ENCODE measurements at places on chromosomes 6 and 20.

GRCh38 chr6:15628499-15629131, 34.2 kb downstream of the DTNBP1 start:
- DNase-seq: no peak

DNA sequence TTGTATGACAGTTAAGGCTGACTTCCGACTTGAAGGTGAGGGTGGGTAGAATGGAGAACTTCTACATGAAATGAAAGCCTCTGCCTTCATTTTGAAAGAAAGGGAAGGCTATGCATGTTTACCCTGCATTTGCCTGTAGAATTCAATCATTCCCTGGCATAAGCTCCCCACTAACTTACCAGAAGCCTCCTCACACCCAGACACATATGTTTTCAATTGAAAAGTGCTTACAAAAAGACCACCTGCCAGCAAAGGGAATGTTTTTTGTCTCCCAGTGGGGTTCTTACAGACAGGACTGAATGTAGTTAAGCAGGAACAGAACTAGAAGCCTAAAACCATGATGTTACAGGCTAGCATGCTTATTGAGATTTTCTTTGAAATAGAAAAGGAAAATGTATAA, 392.1 kb upstream of the HSF2 start:
- no peak for DNase-seq

DNA sequence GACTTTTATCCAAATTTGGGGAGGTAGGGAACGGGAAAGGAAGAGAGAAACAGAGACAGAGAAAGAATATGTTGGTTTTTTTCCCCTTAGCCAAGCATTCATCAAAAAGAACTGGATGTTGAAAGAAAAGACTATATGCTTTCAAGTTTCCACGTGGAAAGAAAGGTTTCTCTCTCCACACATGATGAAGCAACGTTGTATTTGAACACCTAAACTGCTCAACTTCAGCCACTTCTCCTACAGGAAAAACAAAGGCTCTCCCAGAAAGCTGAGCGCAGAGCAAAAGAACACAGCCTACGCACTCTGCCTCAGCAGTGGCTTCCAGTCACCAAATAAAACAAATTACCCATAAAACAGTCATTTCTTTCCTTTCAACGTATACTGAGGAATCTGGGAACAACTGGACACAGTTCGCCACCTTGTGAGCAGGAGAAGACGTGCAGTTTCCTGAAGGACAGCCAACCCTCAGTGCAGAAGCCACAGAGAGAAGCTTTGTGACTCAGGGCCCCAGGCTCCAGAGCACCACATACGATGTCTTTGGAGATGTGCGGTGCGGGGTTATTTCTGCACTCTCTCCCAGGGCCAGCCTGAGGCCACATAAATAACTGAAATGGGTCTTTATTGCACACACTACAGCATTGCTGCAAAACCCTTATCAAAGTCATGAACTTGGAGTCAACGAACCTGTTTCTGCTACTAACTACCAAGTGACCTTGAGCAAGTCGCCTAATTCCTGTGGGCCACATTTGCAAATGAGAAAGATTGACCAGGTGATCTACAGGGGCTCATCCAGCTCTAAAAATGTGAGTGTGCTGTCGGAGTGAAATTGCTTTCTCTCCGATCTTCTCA, 10.1 kb downstream of the IL17F start:
- peak; percentile 1 for DNase-seq

GRCh38 chr6:82511546-82511945, 147.9 kb downstream of the TPBG start:
- no peak for DNase-seq

DNA sequence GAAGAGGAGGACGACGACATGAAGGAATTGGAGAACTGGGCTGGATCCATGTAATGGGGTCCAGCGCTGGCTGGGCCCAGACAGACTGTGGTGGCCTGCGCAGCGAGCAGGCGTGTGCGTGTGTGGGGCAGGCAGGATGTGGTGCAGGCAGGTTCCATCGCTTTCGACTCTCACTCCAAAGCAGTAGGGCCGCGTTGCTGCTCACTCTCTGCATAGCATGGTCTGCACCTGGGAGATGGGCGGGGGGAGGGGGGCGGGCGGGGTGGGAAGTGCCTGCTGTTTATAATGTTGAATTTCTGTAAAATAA, 42.3 kb downstream of the CHMP4B start:
- no peak for DNase-seq

DNA sequence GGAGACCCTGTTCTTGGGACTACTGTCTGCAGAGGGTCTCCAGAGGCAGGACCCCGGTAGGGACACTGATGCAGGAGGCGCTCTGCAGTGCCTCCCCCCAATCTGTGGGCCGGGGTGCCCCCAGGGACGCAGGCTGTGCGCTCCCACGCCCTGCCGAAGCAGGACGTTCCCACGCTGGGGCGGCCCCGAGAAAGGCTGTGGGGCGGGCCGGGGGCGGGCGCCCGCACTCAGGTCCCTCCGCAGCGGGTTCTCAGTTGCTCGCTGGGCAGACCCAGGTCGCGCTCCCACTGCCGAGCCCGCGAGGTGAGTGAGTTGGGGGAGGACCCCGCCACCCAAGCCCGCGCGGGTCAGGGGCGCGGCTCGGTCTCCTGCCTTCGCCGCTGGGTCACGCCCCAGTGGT, at the start of gene COX4I2:
TSS of gene COX4I2 (plus strand) at position 253 of the 400 bp plus-strand sequence. CDS start 1,106 bp downstream, outside the sequence.
- DNase-seq: no peak

- no peak for DNase-seq
Measured at GRCh38 chr6:16591396-16592222, 169.7 kb downstream of the ATXN1 start.

DNA sequence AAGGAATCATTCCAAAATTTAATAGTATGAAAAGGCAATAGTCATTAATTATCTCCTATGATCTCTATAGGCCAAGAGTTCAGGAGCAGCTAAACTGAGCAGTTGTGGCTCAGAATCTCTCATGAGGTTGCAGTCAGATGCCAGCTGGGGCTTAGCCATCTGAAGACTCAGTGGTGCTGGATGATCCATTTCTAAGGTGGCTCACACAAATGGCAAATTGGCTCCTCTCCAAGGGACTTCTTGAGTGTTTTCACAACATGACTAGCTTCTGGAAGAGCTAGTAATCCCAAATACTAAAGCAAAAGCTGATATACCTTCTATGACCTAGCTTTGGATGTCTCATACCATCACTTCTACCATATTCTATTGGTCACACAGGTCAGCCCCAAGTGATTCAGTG, 104.2 kb downstream of the HAO1 start:
- no peak for DNase-seq

GRCh38 chr20:58472273-58473018, 42.8 kb downstream of the APCDD1L start:
- no peak for DNase-seq

GRCh38 chr6:73516514-73517489, 4.0 kb downstream of the EEF1A1 start:
- DNase-seq: no peak

GRCh38 chr6:147122823-147123222, 81.4 kb upstream of the STXBP5 start:
- no peak for DNase-seq

DNA sequence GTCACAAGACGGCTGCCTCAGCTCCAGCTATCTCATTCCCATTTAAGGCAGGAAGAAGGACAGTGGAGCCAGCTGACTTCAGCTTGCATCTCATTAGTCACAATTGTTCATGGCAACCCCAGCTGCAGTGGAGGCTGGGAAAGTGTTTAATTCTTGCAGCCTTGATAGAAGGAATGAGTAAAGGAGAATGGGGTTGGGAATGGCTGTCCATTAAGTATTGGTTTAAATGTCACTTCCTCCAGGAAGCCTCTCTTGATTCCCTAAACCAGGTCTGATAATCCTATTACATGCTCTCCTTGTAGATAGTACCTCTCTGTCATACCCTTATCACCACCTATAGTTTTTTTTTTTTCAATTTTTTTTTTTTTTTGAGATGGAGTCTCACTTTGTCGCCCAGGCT, 166.4 kb downstream of the TFAP2C start:
- no peak for DNase-seq

DNA sequence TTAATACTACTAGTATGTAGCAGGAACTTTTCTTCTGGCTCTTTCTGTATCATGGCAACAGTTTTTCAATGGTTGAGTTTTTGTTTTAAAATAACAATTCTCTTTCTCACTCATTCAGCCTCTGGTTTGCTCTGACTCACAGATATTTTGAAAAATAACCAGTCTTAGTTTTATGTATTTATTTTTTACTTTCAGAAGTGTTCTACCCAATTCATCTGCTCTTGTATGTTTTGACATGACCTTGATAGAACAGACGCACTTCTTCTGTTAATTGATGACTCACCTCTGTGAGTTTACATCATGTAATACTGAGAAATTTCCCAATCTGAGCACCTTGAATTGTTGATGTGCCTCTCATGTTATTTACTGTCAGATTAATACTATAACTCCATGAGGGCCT, 178.9 kb downstream of the SASH1 start:
- DNase-seq: no peak

GRCh38 chr20:61045876-61046585, 206.0 kb upstream of the CDH4 start:
- DNase-seq: no peak

DNA sequence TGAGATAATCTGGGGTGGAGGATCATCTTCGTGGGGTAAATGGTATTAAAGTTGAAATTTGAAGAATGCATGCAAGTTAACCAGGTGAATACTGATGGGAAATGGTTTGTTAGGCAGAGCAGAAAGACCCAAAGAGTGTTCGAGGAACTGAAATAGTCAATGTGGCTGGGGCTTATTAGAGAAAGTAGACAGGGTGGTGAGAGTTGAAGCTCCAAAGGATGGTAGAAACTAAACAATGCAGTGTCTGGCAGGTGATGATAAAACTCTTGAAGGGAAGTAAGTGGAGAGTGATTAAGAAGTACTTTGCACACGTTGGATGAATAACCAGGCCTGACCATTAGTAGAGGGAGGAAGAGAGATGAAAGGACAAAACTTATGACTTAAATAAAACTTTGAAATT, 39.8 kb upstream of the CENPW start:
- DNase-seq: no peak

DNA sequence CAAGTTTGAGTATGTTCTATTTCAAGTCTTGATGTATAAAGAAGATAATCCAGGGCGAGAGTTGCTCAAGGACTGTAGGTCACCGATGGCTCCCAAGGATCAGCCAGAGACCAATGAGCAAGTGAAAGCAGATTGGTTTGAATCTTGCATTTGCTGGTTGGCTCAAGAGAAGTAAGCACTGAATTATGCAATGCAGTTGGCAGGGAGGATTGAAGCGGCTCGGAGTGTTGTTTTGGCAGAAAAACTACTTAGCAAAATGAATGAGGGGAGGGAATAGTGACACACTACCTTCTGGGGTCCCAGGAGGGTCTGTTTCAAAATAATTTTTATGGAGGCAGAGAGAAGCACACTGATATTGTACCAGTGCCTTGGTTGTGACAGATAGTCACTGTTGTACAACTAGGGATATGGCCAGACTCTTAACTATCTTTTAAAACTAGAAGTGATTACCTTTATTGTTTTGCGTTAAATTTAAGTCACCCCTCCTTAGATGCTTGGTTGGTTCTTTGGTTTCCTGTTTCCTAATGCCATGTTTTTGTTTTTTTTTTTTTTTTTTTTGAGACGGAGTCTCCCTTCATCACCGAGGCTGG, 15.7 kb downstream of the SASH1 start:
- DNase-seq: no peak

DNA sequence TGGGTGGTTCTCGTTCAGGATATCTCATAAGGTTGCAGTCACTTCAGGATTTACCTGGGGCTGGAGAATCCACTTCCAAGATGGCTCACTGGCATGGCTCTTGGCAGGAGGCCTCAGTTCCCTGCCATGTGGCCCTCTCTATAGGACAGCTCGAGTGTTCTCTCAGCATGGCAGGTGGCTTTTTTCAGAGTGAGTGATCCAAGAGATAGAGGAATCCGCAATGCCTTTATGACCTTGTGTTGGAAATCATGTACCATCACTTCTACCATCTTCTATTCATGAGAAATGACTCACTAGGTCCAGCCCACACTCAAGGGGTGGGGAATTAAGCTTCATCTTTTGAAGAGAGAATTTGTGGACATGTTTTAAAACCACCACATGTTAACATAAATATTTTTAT, 37.8 kb downstream of the PPP1R16B start:
- no peak for DNase-seq

GRCh38 chr6:133555685-133556084, 314.5 kb downstream of the EYA4 start:
- DNase-seq: no peak

GRCh38 chr6:7825986-7826385, 84.6 kb downstream of the TXNDC5 start:
- DNase-seq: no peak

DNA sequence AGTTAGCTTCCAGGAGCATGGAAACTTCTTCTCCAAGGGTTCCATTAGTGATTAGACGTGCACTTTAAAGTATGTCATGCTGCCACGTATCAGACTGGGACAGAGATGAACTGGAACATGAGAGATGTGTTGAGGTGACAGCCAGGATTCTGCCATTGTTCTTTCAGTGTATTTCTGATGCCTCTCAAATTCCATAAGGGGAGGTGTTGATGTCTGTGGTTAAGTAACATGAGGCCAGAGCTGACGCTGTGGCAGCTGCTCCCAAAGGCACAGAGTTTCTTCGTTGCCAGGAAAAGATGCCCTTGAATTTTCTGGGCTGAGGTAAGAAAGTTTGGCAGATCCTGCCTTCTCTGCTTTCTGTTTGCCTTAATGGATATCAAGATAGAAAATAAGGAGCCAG, 63.5 kb downstream of the TRMT6 start:
- DNase-seq: no peak

DNA sequence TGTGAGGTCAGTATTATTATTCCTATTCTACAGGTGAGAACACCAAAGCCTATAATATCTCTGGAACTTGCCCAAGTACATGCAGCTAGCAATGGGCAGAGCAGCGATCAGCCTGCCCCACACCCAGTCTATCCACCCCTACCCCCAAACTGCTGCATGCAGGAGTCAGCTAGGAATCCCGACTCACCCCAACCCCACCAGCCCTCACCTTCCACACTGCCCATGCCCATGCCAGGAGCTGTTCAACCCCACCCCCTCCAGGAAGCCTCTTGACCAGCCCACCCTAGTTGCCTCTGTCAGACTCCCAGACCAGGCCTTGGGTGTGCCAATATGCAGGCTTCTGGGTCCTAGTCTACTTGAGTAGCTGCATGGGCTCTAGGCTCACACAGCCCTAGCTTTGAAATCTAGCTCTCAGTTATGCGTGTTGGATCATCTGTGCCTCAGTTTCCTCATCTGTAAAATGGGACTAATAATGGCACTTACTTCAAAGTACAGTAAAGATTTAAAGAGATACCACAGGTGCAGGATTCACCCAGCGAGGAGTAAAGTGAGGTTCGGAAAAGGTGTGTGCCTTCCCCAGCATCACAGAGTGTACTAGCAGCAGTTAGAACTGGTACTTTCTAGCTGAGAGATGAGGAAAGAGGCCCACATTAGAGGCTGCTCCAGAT, 173.2 kb downstream of the VEGFA start:
- no peak for DNase-seq

- DNase-seq: no peak
Measured at GRCh38 chr6:41929924-41930323, 8.6 kb downstream of the BYSL start.

GRCh38 chr6:108610957-108611586, 50.4 kb downstream of the FOXO3 start:
- DNase-seq: no peak
